Bronchial epithelial cell (primary cell): ENCODE measurements at places on chromosomes 7 and 10.

DNA sequence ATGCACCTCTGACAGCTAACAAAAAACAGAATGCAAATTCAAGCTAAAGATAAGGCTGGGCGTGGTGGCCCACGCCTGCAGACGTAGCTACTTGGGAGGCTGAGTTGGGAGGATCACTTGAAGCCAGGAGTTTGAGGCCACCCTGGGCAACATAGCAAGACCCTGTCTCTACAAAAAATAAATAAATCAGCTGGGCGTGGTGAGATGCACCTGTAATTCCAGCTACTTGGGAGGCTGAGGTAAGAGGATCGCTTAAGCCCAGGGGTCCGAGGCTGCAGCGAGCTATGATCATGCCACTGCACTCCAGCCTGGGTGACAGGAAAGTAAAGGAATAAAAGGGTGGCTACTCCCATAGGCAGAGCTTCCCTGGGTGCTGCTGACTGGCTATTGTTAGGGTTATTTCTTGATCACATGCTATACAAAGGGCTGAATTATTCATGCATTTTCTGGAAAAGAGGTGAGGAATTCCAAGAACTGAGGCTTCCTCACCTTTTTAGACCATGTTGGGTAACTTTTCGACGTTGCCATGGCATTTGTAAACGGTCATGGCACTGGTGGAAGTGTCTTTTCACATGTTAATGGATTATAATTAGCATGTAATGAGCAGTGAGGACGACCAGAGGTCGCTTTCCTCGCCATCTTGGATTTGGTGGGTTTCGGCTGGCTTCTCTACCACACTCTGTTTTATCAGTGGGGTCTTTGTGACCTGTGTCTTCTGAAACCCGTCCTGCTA lies 6.9 kb upstream of the PSMG3 start:
- no peak for DNase-seq

GRCh38 chr7:105587909-105588635 lies 6.8 kb upstream of the EFCAB10 start:
- DNase-seq = no peak

- no peak for DNase-seq
Observed at GRCh38 chr7:135721198-135721820, 6.7 kb downstream of the SLC13A4 start.

- DNase-seq = peak; percentile 72
Observed at GRCh38 chr7:33459340-33459751, 330.0 kb downstream of the BBS9 start.

- peak; percentile 93 for DNase-seq
Observed at GRCh38 chr10:114714281-114714741, 56.2 kb upstream of the ABLIM1 start.

DNA sequence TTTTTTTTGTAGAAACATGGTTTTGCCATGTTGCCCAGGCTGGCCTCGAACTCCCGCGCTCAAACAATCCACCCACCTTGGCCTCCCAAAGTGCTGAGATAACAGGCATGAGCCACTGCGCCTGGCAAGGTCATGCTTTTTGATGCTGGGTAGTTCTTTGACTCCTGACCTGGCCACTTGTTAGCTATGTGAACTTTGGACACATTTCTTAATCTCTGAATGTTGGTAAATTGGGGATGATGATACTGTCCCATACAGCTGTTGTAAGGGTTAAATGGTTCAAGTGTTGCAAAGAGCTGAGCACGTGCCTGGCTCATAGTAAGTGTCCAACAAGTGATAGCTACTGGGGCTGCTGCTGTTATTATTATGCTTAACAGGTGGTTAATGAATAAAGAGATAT lies 2.3 kb downstream of the ZNHIT1 start:
- no peak for DNase-seq
